ENCODE measurements at places on chromosomes 2 and 18. TPM values are rescaled to one million over a fixed set of nuclear protein-coding genes. Genes with fewer than 3 reads are reported as not detected.

The WDR75 gene
- 42.5 TPM for total RNA-seq

The DSG1 gene
- 0.64 TPM for total RNA-seq

The SP5 gene
- total RNA-seq: not detected

The CYRIA gene
- total RNA-seq: 4.1 TPM

The PTPRN gene
- 0.13 TPM for total RNA-seq

The VAMP8 gene
- total RNA-seq: 41.3 TPM

The UGT1A6 gene
- 43.0 TPM for total RNA-seq

The SLC19A3 gene
- total RNA-seq: not detected

The GPR75 gene
- total RNA-seq: 0.79 TPM

The WDR43 gene
- 117 TPM for total RNA-seq

The BOLL gene
- total RNA-seq: not detected

The DAPL1 gene
- total RNA-seq: not detected

The SERPINB4 gene
- 15.7 TPM for total RNA-seq

The CHST9 gene
- 0.38 TPM for total RNA-seq

The TTC31 gene
- total RNA-seq: 6.8 TPM

The ABHD1 gene
- total RNA-seq: not detected

The CIB4 gene
- not detected for total RNA-seq

The OR6B3 gene
- total RNA-seq: not detected

The G6PC2 gene
- total RNA-seq: not detected

The UNC80 gene
- total RNA-seq: under 0.01 TPM

The CNNM3 gene
- total RNA-seq: 6.1 TPM

DNA sequence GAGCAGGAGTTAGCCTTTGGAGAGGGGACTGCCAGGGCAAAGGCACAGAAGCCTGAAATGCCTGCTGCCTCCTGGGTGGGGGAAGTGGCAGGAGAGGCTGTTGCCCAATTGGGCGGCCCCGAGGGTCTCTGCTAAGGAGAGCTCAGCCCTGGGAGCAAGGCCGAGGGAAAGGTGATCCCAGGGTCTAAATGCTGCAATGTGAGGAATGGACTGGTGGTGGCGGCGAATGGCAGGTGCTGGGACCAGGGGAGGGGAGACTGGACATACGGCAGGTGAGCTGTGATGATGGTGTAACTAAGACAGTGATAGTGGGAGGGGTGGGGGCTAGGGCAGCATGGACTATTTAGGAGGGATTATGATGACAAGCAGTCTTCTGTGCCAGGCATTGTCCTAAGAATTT, 104.0 kb downstream of the DYSF start:
- DNase-seq: no peak

- peak; percentile 3 for DNase-seq
These were observed 197.3 kb downstream of the EIPR1 start for GRCh38 chr2:3180082-3180908.

DNA sequence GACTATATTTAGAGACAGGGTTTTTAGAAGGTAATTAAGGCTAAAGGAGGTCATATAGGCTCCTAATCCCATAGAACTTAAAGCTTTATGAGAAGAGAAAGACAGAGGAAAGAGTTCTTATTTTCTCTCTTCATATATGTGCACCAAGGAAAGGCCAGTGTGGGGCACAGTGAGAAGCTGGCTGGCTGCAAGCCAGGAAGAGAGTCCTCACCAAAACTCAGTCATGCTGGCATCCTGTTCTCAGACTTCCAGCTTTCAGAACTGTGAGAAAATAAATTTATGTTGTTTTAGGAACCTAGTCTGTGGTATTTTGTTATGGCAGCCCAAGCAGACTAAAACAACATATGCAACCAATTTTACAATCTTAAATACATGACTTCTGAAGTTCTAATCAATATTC, 31.5 kb upstream of the ATIC start:
- peak; percentile 7 for DNase-seq

GRCh38 chr2:236985761-236986339, 99.8 kb upstream of the COPS8 start:
- DNase-seq: peak; percentile 67

DNA sequence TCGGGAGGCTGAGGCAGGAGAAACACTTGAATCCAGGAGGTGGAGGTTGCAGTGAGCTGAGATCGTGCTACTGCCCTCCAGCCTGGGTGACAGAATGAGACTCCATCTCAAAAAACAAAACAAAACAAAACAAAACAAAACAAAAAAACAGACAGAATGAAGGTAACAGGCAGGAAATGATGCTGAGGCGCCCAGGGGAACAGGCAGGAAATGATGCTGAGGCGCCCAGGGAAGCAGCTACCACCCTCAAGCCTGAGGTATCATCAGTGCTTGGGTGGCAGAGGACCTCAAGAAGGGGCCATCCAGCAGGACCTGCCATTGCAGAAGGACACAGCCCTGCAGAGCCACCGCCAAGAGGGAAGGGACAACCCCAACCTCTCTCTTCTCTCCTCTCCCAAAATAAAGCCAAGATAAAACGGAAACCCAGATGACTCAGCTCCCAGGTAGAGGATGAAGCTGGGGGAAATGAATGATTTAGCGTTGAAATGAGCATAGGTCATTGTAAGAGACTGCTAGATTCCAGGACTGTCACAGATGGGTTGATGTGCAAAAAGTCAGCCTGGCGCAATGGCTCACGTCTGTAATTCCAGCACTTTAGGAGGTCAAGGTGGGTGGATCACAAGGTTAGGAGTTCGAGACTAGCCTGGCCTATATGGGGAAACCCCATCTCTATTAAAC, 19.3 kb downstream of the SOWAHC start:
- no peak for DNase-seq

DNA sequence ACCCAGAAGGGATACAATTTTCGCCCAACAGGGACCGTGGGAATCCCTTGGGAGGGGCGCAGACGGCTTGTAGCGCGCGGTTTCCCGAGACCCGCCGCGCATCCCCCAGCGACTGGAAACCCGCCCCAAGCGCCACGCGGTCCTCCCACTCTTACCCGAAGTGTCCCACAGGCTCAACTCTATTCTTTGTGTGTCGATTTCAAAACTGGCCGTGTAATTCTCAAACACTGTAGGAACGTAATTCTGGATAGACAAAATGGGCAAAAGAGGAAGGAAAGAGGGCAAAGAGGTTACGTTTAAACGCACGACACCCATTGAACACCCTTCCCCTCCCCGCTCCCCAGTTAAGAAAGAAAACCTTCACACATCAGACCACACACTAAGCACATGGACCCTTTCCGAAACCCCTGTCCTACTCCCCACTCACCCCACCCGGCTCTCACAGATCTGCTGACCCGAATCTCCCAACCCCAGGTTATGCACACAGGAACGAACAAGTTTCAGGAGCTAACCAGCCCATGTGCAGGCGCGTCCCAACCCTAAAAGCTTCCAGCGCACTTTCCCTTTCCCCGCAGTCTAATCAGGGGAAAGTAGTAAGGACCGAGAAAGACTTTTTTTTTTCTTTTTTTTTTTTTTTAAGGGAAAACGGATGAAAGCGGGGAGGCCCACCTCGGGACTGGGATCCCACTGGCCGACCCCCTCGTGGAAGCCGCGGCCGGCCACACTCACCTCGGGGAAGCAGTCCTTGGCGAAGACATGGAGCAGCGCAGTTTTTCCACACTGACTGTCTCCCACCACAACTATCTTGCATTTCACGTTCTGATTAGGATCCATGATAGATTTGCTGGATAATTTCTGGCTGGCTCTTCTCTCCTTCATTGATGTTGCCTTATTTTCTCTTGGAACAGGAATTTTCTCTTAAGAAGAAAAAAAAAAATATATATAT, 655 bp downstream of the RND3 start:
- no peak for DNase-seq

DNA sequence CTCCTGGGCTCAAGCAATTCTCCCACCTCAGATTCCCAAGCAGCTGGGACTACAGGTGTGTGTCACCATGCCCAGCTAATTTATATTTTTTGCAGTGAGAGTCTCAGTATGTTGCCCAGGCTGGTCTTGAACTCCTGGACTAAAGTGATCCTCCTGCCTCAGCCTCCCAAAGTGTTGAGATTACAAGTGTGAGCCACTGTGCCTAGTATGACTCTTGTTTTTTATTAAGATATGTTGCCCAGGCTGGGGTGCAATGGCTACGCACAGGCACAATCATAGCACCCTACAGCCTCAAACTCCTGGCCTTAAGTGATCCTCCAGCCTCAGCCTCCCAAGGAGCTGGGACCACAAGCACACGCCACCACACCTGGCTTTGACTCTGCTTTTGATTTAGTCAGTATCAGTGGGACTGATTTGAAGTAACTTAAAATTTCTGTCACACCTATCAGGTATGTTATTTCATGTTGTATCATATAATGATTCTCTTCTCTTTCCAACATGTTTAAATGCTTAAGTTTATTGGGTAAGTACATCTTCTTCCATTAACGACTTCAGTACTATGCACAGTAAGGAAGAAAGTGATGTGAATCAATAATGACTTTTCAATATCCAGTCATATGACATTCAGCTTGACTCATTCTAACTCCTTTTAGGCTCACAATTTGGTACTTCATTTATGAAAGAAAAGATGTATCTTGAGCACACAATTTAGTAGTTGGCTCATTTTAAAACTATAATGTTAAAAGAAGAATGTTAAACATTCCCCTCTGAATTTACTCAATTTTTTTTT, 6.3 kb downstream of the PPP4R3B start:
- DNase-seq: no peak

DNA sequence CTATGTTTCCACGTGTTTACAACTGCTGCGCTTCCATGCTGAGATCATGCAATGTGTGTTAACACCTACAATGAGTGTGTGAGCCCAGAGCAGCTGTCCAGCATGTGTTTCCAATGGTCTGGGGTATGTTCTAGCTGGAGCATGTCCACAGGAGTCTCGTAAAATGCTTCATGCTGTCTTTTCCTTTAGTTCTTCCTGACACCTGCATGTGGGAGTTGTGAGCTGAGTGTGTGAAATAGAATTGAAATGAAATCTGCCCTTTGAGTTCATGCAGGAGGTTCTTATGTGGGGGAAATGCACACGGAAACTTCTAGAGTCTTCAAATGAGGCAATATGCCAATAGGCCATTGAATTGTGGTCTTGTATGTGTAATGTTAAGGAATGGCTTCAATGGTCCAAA, 205.1 kb downstream of the RND3 start:
- DNase-seq: no peak

- DNase-seq: no peak
These were observed 3.2 kb upstream of the SLC20A1 start for GRCh38 chr2:112642561-112642960.

DNA sequence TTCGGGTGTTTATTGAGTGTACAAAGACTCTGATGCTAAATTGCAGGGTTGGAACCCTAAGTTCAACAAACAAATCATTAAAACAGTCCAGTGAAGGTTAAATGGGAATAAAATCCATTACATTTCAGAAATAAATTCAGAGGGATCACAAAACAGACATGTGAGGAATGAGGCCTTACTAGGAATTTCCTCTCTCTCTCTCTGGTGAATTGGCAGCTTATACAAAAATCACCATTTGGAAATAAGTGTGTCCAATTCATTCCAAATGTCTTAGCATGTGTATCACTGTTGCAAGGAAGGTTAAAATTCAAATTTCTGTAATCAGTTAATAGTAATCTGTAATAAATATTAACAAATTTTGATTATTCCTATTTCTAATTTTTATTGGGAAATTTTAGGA, 228.6 kb upstream of the PXDN start:
- no peak for DNase-seq

GRCh38 chr2:152626911-152627339, 90.3 kb downstream of the PRPF40A start:
- DNase-seq: no peak

GRCh38 chr2:72159211-72159993, 11.7 kb upstream of the CYP26B1 start:
- DNase-seq: no peak

- DNase-seq: no peak
These were observed 73.9 kb downstream of the VSNL1 start for GRCh38 chr2:17614174-17614930.

DNA sequence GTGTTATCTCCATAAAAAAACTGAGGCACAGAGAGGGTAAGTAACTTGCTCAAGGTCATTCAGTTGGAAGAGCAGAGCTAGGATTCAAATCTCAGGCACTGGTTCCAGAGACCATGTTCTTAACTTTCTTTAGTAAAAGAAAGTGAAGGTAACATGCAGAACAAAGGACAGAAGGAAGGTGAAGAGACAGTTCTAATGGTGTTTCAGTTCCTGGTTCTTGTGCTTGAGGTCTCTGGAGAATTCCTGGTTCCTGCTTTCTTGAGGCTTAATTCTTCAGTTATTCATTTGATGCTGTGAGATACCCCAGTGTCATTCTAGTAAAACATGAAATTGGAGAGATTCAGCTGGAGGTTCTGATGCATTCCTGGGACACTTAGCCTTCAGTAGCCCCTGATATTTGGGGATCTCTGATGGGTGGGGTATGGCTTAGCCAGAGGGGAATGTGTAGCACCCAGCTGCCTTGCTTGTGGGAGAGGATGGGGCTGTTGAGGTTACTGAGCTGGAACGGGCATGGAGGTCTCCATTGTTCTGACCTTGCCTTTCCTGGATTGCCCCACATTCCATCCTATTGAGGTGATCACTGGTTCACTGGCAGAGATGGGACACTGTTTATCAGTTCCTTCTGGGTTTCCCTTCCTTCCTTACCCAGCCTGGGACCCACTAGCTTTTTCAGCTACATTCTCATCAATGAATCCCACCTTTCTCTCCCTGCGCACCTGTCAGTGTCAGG, 46.8 kb downstream of the SEMA4F start:
- DNase-seq: no peak

GRCh38 chr18:37997695-37998094, 432.1 kb upstream of the CELF4 start:
- DNase-seq: peak; percentile 25

DNA sequence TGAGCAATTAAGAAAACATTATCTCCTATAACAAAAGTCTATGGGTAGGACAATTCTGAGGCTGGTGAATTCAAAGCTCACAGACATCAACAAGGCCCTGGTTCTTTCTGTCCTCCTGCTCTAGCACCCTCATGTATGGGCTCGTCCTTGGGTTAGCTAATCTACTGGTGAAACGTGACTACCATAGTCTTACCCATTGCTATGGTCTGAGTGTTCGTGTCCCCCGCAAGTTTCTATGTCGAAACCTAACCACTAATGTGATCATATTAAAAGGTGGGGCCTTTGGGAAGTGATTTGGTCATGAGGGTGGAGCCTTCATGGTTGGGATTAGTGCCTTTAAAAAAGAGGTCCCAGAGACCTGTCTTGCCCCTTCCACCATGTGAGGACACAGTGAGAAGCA, 564.7 kb downstream of the TNS1 start:
- DNase-seq: peak; percentile 85

Measured in bronchial epithelial cell (primary cell).